ENCODE measurements at places on chromosomes 12 and 14.

GRCh38 chr12:131368668-131369071 lies 342.2 kb upstream of the SFSWAP start:
- DNase-seq, result no peak

GRCh38 chr14:72450473-72451044 lies 443.3 kb downstream of the DPF3 start:
- DNase-seq, result no peak

- DNase-seq, result no peak
Observed at GRCh38 chr12:117343296-117343695, 18.1 kb downstream of the NOS1 start.

DNA sequence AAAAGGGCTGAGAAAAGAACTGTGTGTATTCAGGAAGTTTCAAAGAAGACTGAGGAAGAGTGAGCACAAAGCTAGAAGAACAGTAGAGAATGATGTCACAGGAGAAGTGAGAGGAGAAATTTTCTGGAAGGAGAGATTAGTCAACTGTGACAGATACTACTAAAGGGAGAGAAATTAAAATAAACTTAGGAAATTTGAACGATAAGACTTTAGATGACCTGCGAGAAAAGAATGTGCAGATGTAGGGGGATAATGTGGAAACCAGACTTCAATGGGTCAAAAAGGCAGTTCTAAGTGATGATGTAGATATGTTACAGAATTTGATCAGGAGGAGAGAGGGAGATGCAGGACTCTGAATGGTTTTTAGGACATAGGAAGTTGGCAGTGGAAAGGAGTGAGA lies 287.4 kb downstream of the SYT1 start:
- DNase-seq, result no peak

DNA sequence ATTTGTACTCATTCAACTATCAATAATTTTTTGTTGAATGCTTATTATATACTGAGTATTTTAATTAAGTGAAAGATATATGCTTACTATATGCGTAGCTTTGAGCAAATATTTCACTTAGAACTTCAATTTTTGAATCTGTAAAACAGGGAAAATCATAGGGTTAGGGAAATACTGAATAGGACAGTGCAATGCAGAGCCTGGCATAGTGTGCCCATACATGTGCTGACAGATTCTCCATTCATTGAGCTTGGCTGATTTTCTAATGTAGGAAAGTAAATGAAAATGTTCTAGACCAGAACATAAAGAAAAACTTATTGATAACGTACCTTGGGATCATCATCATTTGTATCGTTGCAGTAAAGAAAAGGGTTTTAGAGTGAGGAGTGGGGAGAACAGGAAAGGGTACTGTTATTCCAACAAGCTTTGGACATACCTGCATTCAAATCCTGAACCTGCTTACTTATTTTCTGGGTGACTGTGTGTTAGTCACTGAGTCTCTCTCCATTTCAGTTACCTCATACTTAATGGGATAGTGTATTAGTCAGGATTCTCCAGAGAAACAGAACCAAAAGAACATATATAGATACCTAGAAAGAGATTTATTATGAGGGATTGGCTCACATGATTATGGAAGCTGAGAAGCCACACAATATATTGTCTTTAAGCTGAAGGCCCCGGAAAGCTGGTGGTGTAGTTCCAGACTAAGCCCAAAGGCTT lies 436.4 kb downstream of the ADAMTS20 start:
- DNase-seq, result no peak

- DNase-seq, result no peak
Observed at GRCh38 chr12:102958073-102958829, 777 bp downstream of the ASCL1 start.

Measured in AG04449 (cell line).